ENCODE measurements at places on chromosomes 16 and 17. TPM values are rescaled to one million over a fixed set of nuclear protein-coding genes. Genes with fewer than 3 reads are reported as not detected.

Gene C1QTNF8
- total RNA-seq = not detected

Gene TBC1D3C
- total RNA-seq = not detected

Gene CD300LB
- not detected for total RNA-seq

- ATAC-seq = no peak
Observed at GRCh38 chr16:65426484-65426883, 304.6 kb upstream of the CDH11 start.

DNA sequence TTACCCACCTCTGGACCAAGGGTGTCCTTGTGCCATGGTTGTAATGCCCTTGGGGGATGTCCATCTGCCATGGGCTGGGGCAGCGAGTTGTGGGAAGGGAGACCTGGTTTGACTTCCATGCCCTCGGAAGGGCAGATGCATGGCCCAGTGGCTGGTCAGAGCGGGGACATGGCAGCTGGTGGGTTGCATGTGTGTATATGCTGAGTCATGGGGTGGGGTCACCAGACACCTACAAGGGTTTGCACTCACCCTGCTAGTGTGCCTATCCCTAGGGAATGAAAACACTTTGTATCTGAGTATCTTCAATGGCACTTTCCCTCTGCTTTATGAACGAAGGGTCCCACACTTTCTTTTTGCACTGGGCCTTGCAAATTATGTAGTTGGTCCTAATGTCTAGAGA lies 10.6 kb upstream of the HNF1B start:
- no peak for ATAC-seq
